GM20000 (cell line): ENCODE measurements at places on chromosomes 1 and 21.

- no peak for DNase-seq
Observed at GRCh38 chr21:42431196-42431595, 27.5 kb downstream of the UBASH3A start.

GRCh38 chr1:12524266-12524665 lies 93.7 kb downstream of the DHRS3 start:
- DNase-seq, result no peak

DNA sequence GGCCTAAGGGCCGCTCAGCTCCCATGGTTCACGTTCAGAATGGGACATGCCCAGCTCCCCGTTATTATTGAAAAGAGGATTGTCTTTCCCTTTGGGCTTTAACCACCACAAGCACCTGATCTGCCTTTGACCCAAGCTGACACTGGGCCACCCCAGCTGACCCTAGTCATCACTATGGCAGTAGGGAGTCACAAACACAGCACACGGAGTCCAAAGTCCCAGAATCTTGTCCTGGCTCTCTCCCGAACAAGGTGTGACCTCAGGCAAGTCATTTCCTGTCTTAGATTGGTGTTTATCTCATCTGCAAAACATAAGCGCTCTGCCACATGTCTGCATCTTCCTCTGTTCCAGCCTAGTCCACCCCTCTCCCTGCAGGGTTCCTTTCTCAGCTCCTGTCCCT lies 31.5 kb downstream of the IGFN1 start:
- DNase-seq, result no peak

GRCh38 chr1:45647248-45648021 lies 23.6 kb upstream of the CCDC17 start:
- no peak for DNase-seq

- DNase-seq, result no peak
Observed at GRCh38 chr1:30795026-30795425, 37.5 kb upstream of the LAPTM5 start.

GRCh38 chr1:223759273-223759672 lies 46.9 kb downstream of the CAPN2 start:
- no peak for DNase-seq

GRCh38 chr21:29320031-29320430 lies 21.3 kb downstream of the BACH1 start:
- DNase-seq, result no peak

- DNase-seq, result no peak
Observed at GRCh38 chr1:240056350-240056749, 35.3 kb upstream of the FMN2 start.

DNA sequence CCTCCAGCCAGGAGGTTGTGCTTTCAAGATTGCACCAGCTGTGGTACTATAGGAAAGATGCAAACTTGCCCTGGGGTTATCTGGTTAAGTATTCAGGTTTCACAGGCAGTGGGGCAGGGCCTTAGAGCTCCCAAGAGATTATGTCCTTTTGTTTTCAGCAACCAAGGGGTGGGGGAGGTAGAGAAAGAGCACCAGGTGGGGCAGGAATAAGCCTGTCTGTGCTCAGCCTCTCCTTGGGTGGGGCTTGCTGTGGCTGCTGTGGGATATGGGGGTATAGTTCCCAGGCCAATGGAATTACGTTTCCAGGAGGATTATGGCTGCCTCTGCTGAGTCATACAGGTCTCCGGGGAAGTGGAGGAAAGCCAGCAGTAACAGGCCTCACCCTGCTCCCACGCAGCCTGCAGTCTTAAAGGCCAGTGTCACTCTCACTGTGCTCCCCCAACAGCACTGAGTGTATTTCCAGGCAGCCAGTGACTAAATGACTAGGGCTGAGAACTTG lies 508.6 kb downstream of the RWDD3 start:
- no peak for DNase-seq

- DNase-seq, result no peak
Observed at GRCh38 chr1:203148127-203148526, 20.6 kb downstream of the ADORA1 start.

GRCh38 chr1:19814681-19815503 lies at the start of gene RNF186:
RNF186 (minus strand) TSS chr1:19815283; CDS start chr1:19815101, 182 bp downstream.
- no peak for DNase-seq

- DNase-seq, result no peak
Observed at GRCh38 chr1:227942716-227943261, 4.9 kb downstream of the WNT9A start.

GRCh38 chr1:165138960-165139359 lies 217.6 kb downstream of the LMX1A start:
- DNase-seq, result no peak

DNA sequence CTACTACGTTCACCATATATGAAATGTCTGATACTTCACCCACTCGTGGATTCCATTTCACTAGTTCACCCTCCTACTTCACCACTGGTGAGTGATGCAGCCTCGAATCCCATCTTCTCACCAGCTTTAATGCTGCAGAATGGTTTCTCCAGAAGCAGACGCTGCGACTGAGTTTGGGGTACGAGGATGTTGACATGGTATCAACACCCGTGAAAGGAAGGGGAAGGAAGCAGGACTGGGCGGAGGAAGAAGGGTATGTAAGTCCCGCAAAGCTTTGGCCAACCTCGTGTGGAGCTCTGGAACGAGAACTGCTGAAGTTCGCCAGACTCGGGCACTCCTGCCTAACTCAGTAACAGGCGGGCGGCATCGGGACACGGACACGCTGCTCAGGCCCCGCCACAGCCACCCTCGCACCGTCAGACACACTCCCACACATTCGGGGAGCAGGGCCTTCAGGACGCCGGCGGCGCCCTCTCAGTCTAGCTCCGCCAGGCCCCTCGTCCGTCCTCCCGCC lies 833 bp upstream of the DIP2A start:
- DNase-seq, result peak; percentile 51

DNA sequence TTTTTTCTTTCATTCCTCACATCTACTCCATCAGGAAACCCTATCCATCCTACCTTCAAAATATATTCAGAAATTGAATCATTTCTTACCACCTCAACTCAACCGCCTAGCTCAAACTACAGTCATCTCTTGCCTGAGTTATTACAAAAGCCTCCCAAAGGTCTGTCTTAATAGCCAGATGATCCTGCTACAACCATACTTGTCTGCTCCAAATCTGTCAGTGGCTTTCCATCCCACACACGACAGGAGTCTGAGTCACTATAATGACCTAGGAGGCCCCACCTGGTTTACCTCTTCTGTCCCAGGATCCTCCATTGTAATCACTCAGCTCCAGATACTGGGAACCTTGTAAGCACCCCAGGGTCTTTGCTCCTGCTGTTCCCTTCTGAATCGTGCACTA lies 37.1 kb upstream of the IL12RB2 start:
- no peak for DNase-seq

DNA sequence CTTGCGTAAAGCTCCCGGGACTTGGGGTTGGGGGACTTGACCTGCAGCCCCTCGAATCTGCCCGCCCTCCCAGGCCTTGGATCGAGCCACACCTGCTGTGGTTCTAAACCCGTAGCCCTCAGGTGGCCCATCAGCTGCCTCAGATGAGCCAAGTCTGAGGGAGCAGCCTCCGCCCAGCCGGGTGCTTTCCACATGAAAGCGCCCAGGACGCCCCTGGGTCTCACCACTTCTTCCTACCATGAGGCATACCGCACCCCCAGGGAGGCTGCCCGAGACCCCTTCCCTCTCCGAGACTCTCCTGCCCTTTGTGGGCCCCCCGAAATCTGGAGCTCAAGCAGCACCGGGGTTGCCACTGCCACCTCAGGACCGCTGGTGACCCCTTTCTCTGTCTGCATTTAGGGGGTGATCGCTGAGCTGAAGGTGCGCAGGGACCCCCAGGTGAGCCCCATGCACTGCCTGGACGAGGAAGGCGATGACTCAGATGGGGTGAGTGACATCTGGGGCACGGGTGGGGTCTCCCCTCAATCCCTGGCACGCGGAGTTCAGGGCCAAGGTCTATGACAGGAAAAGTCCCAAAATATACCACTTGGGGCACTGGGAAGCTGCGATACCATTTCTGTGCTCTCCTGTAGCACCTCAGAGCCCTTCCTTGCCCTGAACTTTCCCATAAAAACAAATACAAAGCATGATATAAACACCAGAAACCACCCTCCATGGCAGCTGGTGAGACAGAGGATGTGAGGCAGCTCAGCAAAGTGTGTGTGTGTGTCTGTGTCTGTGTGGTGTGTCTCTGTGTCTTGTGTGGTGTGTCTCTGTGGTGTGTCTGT lies 68.5 kb downstream of the SLC19A1 start:
- DNase-seq, result no peak

GRCh38 chr1:24470592-24470991 lies 32.0 kb upstream of the RCAN3 start:
- DNase-seq, result no peak

DNA sequence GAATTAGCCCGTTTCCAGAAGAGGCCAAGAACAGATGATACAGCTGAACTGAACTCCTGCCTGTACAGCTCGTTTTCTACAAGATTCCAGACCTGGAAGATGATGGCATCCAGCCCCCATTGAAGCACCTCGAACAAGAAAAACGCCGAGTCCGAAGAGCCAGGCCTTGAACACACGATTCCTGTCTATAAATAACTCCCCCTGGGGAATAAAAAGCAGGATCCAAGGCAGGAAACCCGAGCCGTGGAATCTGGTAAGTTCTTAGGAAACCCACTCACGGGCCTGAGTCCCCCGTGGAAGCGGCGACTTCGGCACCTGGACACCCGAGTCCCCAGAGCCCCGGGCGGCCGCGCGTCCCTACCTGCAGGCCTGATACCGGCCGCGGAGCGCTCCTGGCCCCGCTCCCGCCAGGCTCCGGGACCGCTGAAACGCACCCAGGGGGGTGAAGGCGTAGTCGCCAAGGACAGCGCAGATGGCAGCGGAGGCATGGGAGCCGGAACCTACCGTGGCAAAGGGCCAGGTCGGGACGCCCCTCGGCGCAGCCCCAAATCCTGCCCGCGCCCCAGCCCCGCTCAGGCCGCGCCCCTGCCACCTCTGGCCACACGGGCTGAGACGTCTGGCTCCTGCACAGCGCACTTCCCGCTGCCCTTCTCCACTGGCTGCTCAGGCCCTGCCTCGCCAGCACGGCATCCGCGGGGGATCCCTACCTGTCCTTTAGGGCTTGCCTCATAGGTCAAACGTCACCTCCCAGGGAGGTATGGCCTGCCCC lies 14.0 kb upstream of the HLCS start:
- DNase-seq, result no peak

- no peak for DNase-seq
Observed at GRCh38 chr1:57916041-57916440, 492.2 kb upstream of the DAB1 start.
